Adrenal gland (tissue), 19 donors: ENCODE measurements at places on chromosomes 6 and 20. TPM values are rescaled to one million over a fixed set of nuclear protein-coding genes. Genes with fewer than 3 reads are reported as not detected.

GRCh38 chr6:144194293-144194810, 44.0 kb downstream of the STX11 start:
- no peak overlapping the region for H3K27ac ChIP-seq
- no peaks in the 10 kb centered on the region for H3K36me3 ChIP-seq
- no peaks in the 10 kb centered on the region for H3K27me3 ChIP-seq
- DNase-seq = no peak
- H3K4me1 ChIP-seq = no peaks in the 10 kb centered on the region
- no peak overlapping the region for H3K4me3 ChIP-seq

LCA5 gene
- 4.2 TPM for total RNA-seq

DNA sequence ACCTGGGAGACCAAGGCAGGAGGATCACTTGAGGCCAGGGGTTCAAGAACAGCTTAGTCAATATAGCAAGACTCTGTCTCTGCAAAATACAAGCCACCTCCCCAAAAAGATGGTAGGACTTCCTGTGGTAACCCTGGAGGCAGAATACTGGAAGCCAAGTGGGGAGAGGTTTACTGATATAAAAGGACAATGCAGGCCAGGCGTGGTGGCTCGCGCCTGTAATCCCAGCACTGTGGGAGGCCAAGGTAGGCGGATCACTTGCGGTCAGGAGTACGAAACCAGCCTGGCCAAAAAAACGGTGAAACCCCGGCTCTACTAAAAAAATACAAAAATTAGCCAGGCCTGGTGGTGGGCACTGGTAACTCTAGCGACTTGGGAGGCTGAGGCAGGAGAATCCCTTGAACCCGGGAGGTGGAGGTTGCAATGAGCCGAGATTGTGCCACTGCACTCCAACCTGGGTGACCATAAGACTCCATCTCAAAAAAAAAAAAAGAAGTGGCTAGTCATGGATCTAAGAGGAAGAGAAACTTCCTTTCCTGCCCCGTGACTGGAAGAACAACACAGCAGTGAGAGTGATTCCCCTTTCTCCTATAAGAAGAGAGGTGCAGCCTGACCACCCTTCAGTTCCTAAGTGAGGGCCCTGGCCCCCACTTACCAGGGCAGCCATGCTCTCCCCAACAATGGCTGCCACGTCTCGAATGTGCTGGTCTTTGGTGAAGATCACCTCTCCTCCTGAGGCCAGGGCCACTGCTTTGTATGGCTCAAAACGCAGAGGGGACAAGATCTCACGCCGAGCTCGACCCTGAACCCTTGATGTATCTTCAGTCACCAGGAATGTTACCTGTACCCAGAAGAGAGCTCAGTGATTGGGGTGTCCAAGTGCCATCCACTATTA, 6.2 kb downstream of the SAPCD1 start:
- no peaks in the 10 kb centered on the region for H3K36me3 ChIP-seq
- H3K4me1 ChIP-seq = no peaks in the 10 kb centered on the region

TP53INP2 gene
- total RNA-seq = 18.7 TPM

PKIB gene
- 1.4 TPM for total RNA-seq

DNA sequence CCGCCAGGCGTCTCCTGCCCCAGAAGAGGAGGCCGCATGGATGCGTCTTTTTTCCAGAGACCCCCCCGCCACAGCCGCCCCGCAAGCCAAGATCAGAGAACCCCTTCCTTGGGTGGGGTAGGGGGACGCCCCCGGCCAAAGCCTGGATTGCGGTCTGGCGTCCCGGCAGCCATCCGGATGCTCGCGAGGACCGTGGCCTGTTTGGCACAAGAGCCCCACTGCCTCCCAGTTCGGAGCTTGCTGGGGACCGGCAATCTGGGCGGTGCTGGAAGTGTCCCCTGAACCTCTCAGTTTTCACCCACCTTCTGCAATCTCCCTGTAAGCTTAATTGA, 924 bp downstream of the FAM162B start:
- H3K27me3 ChIP-seq = no peaks in the 10 kb centered on the region
- H3K4me1 ChIP-seq = no peaks in the 10 kb centered on the region
- no peak for DNase-seq

- no peak overlapping the region for H3K27ac ChIP-seq
- no peak for DNase-seq
- no peaks in the 10 kb centered on the region for H3K4me1 ChIP-seq
- H3K36me3 ChIP-seq = no peaks in the 10 kb centered on the region
Observed at GRCh38 chr20:58715391-58715800, 22.8 kb downstream of the NPEPL1 start.

DNA sequence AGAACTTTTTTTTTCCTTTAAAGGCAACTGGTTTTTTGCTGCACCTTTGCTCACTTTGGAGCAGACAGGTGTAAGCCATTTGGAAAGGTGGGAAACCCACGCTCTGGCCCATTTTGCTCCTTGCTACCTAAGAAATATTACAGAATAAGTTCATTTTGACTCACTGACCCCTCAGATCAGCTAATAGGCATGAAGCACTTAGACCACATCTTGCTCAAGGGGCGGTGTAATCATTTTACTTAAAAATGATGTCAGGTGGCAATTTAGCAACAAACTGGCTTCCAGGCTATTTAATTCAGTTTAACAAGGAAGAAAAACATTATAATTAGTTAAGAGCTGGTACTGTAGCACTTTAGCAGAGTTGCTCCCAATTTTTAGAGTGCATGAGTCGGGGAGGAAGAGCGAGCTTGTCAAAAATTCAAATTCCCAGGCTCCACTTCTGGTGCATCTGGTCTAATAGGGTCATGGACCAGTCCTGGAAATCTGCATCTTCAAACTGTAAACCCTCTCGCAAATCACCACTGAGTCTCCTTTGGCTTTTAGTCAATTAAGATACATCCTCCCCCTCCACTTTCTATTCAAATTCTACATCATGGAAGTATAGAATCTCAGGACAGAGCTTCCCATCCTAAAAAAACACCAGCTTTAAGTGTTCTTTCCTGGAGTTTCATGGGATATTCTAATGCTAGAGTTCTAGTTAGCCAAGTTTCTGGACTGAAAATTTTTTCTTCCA, 38.2 kb downstream of the JAG1 start:
- no peaks in the 10 kb centered on the region for H3K27me3 ChIP-seq
- no peak for DNase-seq
- no peak overlapping the region for H3K4me3 ChIP-seq
- H3K27ac ChIP-seq = peak overlapping the region; percentile 28
- H3K4me1 ChIP-seq = no peaks in the 10 kb centered on the region

DNA sequence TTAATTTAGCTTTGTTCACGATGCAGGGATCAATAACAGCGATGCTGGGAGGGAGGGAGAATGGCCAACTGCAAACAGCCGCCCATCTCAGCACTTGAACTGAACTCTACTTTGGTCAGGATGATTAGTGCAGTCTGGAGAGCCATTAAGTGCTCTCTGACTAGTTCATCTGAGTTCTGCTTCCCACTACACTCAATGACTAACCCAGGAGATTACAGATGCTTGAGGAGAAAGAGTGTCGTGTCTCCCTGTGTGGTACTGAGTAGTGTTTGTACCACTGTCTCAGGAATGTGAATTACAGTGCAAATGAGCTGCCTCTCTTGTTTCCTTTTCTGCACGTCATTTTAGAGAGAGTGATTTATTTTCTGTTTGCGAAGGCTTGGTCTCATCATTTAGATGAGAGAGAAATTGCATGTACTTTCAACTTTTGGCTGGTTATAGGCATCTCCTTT, 23.5 kb downstream of the CARMIL1 start:
- H3K27ac ChIP-seq = no peak overlapping the region
- H3K36me3 ChIP-seq = no peaks in the 10 kb centered on the region
- DNase-seq = no peak

- H3K27me3 ChIP-seq = no peaks in the 10 kb centered on the region
- H3K27ac ChIP-seq = no peak overlapping the region
- no peaks in the 10 kb centered on the region for H3K4me1 ChIP-seq
Observed at GRCh38 chr6:3321042-3321441, 62.3 kb downstream of the PSMG4 start.

GRCh38 chr6:137175868-137176245, 2.4 kb upstream of the IL22RA2 start:
- no peak for DNase-seq
- H3K4me3 ChIP-seq = no peak overlapping the region
- no peaks in the 10 kb centered on the region for H3K36me3 ChIP-seq
- H3K27ac ChIP-seq = no peak overlapping the region

WFDC12 gene
- total RNA-seq = not detected

TSPO2 gene
- total RNA-seq = not detected

DNA sequence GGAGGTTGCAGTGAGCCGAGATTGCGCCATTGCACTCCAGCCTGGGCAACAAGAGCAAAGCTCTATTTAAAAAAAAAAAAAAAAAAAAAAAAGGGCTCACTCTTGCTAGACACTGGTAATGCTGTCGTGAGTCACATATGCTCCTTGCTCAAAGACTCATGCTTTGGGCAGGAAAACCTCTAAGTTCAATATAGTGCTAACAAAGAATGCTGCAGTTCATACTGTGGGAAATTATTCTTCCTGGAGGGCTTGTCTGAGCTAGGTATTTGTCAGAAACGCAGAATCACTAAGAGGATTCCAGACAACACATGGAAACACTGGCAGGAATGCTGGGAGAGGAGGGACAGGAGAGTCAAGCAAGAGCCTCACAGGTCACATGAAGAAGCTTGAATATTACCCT, 2.3 kb upstream of the LYRM2 start:
- no peak overlapping the region for H3K4me3 ChIP-seq
- DNase-seq = no peak
- no peak overlapping the region for H3K27ac ChIP-seq
- H3K36me3 ChIP-seq = no peaks in the 10 kb centered on the region

DNA sequence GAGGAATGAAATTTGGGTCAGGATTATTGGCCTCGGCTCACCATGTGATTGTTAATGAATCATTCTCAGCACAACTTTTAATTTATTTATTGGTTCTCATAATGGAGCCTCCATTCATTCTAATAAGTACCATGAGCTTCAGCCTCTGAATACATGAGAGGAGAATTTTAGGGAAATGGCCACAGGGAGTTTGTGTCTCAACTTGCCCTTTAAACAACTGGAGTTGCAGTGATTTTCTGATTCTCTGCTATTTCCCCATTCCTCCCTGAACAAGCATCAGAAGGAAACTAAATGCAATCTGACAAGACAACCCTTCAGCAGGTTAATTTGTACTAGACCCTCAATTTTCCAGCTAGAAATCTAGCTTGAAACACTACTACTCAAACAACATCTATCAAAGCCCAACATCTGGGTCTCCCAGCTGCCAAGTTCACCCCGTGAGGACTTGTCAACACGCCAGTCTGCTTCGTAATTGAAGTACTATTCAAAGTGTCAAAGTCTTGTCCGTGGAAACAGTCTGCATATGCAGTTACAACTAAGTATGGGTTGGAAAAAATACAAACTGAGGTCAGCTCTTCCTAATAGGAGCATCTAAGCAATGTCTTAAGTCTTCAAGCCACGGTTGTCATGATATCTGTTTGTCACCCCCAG, 235.4 kb downstream of the CDH4 start:
- H3K36me3 ChIP-seq = no peaks in the 10 kb centered on the region
- H3K27ac ChIP-seq = no peak overlapping the region
- no peaks in the 10 kb centered on the region for H3K4me1 ChIP-seq

- no peaks in the 10 kb centered on the region for H3K27me3 ChIP-seq
- H3K4me1 ChIP-seq = no peaks in the 10 kb centered on the region
- no peak for DNase-seq
- H3K4me3 ChIP-seq = no peak overlapping the region
- H3K27ac ChIP-seq = peak overlapping the region; percentile 66
- H3K36me3 ChIP-seq = no peaks in the 10 kb centered on the region
Observed at GRCh38 chr20:47682028-47682783, 103.1 kb downstream of the SULF2 start.

C20orf96 gene
- 5.0 TPM for total RNA-seq

GRCh38 chr6:2966347-2966746, 5.0 kb downstream of the SERPINB6 start:
- H3K27me3 ChIP-seq = no peaks in the 10 kb centered on the region
- H3K4me3 ChIP-seq = no peak overlapping the region
- no peaks in the 10 kb centered on the region for H3K36me3 ChIP-seq
- H3K4me1 ChIP-seq = peaks cover 14% of the 10 kb centered on the region
- no peak overlapping the region for H3K27ac ChIP-seq

DNA sequence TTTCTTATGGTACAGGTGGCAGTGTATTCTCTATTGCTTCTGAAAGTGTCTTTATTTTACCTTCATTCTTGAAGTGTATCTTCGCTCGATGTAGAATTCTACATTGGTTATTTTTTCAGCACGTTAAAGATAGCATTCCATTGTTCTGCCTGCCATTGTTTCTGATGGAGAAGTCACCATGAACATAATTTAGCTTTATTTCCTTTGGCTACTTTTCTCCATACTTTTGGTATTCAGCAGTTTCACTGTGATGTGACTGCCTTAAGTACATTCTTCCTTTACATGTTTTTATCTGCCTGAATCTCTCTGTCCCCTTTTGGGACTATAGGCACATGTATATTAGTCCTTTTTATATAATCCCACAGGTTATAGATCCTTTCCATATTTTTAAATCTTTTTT, 19.0 kb downstream of the ZNF133 start:
- H3K4me1 ChIP-seq = no peaks in the 10 kb centered on the region
- H3K4me3 ChIP-seq = no peak overlapping the region
- no peak overlapping the region for H3K27ac ChIP-seq
- H3K36me3 ChIP-seq = no peaks in the 10 kb centered on the region
- no peak for DNase-seq
- no peaks in the 10 kb centered on the region for H3K27me3 ChIP-seq

GRCh38 chr6:14709900-14710299, 536.0 kb upstream of the JARID2 start:
- H3K4me3 ChIP-seq = no peak overlapping the region
- H3K27ac ChIP-seq = no peak overlapping the region
- H3K4me1 ChIP-seq = no peaks in the 10 kb centered on the region
- no peaks in the 10 kb centered on the region for H3K36me3 ChIP-seq

TLDC2 gene
- total RNA-seq = not detected

GRCh38 chr6:77686931-77687330, 34.1 kb downstream of the MEI4 start:
- no peaks in the 10 kb centered on the region for H3K4me1 ChIP-seq
- no peak for DNase-seq
- no peak overlapping the region for H3K27ac ChIP-seq
- H3K4me3 ChIP-seq = no peak overlapping the region
- H3K36me3 ChIP-seq = no peaks in the 10 kb centered on the region

DNA sequence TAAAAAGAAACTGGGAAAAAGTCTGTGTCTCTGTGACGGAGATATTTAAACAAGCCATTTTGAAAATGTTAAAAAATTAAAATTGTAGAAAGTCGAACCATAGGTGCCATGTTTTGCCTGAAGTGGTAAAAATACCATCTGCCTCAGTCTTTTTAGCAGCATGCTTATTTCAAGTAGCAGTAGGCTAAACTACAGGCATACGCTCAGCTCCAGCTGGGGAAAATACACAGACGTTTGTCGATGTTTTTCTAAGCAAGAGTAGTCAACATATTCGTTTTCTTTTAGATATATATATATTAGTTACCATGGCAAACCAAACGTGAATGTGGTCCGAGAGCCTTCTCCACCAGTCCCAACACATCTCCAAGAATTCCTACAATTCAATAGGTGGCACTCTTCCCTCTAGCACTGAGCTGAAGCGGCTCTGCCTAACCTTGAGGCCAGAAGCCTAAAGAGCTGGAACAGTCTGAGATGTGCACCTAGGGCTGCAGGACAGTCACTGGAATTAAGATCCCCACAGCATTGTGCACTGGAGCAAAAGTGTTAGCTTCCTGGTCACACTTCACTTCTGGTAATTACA, 70.2 kb upstream of the BEND3 start:
- H3K27me3 ChIP-seq = no peaks in the 10 kb centered on the region
- H3K4me3 ChIP-seq = no peak overlapping the region
- DNase-seq = peak; percentile 54
- no peak overlapping the region for H3K27ac ChIP-seq

SPATS1 gene
- total RNA-seq = not detected
